Activated CD4-positive, alpha-beta T cell treated with anti-CD3 and anti-CD28 coated beads, Interleukin-2, amount 10 ng/mL, durations not matched to agents 24 days and 14 days (primary cell): ENCODE measurements at places on chromosomes 1 and 21. TPM values are rescaled to one million over a fixed set of nuclear protein-coding genes. Genes with fewer than 3 reads are reported as not detected.

Gene CTSS
- total RNA-seq: 26.9 and 28.3 TPM in 2 replicates

DNA sequence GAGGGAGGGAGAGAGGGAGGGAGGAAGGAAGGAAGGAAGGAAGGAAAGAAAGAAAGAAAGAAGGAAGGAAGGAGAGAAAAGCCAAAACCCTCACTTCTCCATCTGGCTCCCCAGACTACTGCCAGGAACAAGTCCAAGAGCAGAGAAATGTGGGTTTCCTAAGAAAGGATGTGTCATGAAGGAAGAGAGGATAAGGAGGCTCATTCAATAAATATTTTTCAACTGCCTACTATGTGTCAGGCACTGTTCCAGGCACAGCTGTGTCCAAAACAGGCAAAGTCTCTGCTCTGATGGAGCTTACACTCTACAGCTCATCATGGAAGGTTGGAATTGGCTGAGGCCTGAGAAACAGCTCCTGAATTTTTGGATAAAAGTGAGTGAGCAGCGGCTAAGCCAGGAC, 42.6 kb upstream of the ATP2B4 start:
- no peak for DNase-seq

DNA sequence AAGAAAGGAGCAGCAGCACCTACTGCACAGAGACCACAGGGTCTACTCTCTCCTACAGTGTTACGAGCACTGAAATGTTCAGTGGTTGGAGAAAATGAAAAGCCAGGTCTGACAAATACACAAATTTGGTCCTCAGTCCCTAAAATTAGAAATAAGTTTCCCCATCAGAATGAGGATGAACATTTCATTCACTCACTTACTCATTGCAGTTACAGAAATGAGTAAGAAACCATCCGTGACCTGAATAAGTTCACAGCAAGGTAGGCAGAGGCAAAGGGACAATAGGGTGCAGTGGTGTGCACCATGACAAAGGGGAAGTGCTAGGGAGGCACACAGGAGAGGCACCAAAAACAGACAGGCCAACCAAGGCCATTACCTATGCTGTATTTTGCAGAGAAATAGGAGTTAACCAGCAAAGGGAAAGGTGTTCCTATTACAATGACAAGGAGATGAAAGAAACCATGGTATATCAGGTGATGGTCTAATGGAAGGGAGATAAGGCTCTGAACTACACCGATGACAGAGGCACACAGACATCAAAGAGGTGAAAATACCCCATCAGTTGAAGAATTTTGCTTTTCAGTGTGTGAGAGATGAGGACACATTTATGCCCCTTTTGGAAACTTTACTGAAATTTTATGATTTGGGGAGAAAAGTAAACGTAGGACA, 29.4 kb downstream of the VAV3 start:
- DNase-seq: peak; percentile 73

DNA sequence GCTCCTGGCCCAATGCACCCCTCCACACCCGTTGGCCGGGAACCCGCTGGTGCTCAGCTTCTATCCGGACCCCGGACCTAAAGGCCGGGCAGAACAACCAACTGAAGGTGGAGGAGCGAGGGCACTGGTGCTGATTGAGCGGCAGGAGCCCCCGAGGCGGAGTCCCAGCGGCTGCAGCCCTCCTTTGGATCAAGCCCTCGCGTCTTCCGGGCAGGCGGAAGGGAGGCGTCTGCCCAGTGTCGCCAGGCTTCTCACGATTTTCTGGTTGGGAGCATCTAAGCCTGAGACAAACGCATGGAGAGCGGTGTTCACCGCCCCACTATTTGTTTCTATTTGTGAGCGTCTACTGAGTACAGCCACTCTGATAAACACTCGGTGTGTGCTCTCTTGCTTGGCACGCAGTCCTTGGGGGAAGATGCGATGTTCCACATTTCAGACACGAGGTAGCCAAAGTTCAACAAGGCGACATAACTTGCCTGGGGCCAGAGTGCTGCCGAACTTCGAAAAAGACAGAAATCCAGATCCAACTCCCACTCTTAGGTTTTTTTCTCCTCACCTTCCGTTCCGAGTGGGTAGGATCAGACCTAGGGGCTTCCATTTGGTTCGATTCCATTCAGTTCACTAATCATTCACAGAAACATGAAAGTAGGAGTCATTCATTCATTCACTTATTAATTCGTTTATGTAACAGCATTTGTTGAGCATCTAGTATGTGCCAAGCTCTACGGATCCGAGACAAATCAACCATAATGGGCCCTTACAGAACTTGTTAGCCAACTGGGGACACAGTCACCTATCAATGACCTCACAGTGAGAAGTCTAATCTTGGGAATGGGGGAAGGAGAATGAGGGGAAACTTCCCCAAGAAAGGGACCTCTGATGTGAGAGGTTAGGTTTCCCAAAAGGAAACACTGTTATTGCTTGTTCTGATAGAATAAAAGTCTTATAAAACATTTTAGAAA, 4.9 kb upstream of the DMRTA2 start:
- no peak for DNase-seq

Gene ASCL5
- not detected in 2 replicates for total RNA-seq
